Gastroesophageal sphincter (tissue), 4 donors: ENCODE measurements at places on chromosomes 2 and 18. TPM values are rescaled to one million over a fixed set of nuclear protein-coding genes. Genes with fewer than 3 reads are reported as not detected.

- ATAC-seq: peak; percentile 41
These were observed 22.0 kb downstream of the MARCHF4 start for GRCh38 chr2:216350214-216350791.

DNA sequence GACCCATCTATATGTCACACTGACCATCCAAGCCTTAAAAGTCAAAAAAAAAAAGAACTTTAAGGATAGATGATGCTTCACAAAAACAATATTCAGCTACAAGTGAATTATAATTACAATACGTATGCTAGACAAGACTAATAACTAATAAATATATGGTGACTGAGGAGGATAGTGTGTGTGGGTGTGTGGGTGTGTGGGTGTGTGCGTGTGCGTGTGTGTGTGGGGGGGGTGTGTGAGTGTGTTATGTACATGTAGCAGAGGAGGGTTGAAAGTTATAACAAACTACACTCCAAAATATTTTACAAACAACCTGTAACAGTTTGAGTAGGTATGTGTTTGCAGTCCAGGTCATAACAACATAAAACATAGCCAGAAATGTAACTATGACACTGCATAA lies 159.2 kb upstream of the RBBP8 start:
- no peak for ATAC-seq

DNA sequence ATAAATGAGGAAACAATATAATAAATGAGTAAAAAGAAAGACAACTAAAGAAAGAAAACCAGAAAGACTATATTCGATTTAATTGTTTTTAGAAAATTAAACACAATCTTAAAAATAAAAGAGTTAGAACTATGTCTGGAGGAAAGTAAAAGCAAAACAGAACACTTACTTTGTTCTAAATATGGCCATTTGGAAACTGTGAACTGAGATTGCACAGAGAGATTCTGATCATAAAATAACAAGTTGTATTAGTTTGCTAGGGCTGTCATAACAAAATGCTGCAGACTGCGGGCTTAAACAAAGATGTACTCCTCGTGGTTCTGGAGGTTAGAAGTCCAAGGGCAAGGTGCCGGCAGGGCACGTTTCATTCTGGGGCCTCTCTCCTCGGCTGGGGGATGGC lies 128.1 kb upstream of the AQP4 start:
- no peak for ATAC-seq

DNA sequence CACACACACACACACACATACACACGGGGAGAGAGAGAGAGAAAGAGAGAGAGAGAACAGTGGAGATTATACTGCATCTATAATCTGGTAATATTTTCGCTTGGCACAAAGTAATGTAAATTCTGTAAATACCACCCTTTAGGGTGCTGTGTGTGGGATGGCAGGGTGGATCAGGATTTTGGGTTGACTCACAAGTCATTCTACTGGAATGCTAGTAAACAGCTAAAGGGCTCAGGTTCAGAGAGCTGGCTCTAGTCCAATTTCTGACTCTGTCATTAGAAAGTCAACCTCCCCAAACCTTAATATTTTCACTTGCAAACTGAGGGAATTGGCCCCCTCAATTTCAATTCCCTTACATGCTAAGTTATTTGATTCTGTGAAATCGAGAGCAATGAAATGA lies 308.3 kb downstream of the TSN start:
- ATAC-seq: no peak

DNA sequence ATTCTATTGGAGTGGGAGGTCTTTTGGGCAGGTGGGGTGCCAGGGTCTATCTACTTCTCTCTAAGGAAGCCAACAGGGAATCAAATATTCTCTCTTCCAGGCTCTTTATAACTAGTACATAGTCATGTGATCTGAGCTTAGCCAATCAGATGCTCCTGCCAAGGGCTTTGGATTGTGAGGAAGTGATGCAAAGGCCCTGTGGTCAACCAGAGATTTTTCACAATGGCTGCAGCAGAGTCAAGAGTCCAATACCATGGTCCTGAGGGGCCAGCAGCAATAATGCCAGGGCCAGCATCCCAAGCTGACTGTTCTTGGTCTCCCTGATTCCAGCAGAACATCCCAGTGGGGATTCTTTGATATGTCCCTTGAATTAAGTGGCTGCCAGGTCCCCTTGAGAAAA lies 8.4 kb upstream of the C2orf72 start:
- no peak for ATAC-seq

DNA sequence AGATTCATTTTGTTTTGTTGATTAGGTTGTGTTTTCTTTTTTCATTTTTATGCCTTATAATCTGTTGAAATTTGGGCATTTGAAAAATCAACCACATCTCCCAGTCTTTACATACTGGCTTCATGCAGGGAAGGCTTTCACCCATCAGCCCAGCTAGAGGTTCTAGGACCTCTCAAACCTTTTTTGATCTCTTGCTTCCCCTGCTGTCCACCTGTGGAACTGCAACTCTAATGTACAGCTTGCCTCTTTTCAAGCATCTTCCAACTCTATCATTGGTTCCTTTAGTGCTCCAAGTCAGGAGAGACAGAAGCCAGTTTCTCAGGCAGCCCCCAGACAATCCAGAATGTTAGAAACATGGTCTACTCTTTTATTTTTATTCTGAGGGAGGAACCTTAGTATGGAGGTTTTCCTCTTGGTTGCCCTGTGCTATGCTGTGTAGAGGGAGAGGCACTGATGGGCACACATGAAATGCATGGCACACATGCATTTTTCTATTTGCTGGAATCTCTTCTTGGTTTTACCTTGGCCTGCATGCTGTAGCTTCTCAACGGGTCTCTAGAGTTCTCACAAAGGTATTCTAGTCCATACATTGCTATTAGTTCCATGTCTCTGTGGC lies 107.2 kb upstream of the L3MBTL4 start:
- ATAC-seq: no peak

DNA sequence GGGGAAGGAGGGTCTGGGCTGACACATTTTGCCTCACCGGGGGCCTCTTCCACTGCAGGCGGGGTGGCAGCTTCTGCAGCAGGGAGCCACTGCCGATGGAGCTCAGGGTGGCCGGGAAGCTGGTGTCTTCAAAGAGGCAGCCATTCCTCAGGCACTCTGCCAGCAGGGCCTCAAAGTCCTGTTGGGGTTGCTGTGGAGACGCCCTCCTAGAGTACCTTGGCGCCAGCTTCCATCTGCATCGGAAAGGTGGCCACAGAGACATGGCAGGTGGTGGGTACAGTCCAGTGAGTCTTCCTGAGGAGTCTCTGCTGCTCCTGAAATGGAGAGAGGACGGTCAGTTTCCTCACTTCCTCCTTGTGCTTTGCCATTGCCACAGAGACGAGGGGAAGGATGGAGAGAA lies 12.1 kb downstream of the CAPN14 start:
- no peak for ATAC-seq

DNA sequence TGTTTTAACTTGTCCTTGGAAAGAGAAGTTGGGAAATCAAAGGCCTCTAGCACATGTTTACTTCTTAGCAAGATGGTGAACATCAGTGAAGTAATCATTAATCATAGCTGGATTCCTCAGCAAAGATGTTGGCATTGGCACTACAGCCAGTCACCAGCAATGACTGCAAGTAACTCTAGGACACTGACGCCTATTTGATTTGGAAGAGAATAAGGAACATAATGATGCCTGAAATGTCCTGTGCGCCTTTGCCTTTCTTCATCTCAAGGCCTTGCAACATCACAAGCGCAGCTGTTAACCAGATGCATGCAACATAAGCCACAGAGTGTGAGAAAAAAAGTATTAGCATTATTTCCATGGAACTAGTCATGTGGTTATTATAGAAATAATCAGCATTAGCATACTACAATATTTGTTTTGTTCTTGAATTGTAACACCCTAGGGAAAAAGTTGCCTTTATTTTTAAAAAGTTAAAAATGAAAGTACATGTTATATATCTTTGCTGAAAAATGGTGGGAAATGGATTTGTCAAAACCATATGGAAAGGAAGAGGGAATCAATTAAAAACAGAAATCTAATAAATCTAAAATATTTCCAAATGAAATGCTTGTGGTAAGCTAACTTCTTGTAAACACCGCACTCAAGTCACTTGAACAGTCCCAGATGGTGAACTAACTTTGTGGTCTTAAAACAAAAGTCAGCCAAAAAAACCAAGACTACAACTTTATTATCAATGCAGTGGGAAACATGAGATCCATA lies 55.6 kb downstream of the THADA start:
- peak; percentile 97 for ATAC-seq

DNA sequence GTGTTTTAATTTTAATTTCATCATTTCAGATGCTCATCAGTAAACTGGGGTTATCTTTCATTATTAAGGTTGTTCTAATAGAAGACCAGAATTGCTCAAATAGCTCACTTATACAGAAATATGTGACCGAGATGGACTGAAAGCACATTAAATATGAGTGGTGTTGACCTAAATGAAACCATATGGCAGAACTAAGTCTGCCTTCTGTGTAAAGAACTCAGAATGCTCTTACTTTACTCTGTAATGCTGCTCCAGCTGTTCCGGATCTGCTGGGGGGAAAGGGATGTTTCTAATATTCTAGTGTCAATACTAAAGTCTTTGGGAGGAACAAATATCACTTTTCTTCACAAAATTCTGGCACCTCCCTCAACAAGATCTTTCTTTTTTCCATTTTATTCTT lies 131.0 kb downstream of the DPP4 start:
- no peak for ATAC-seq

ATP6V1B1 gene
- not detected for total RNA-seq
